ENCODE measurements at places on chromosomes 4 and X.

GRCh38 chr4:35939751-35940150 lies 304.6 kb downstream of the ARAP2 start:
- DNase-seq, result no peak

DNA sequence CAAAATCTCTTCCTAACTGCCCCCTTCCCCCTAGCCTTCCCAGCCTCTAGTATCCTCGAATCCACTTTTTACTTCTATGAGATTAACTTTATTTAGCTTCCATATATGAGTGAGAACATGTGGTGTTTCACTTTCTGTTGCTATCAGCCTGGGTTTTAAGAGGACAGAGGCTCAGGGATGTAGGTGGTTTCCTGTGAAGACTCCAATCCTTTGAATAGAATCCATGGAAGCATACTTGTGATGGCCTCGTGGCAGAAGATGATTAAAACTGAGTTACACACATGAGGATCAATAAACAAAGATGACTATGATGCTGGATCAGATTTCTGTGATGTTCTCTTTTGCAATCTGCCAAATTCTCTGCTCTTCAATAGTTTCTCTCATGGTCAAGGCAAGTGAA lies 29.8 kb downstream of the CD99L2 start:
- no peak for DNase-seq

GRCh38 chr4:165379678-165380064 lies 863 bp downstream of the CPE start:
- no peak for DNase-seq

DNA sequence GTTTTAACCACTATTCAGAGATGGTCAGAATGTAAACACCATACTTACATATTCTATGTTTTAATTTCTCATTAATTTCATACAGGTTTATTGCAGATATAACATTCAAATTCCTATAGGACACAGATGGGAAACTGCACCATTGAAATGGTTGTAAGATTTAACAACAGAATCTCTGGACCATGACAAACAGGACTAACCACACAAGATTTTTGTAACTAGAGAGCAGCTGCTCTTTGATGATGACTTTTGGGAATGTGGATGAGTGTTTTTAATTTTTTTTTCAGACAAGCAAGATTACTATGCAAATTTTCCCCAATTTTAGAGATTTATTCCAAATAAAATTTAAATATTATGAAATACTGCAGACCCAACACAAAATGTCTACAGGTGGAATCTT lies 610.2 kb downstream of the PCDH18 start:
- DNase-seq, result no peak

DNA sequence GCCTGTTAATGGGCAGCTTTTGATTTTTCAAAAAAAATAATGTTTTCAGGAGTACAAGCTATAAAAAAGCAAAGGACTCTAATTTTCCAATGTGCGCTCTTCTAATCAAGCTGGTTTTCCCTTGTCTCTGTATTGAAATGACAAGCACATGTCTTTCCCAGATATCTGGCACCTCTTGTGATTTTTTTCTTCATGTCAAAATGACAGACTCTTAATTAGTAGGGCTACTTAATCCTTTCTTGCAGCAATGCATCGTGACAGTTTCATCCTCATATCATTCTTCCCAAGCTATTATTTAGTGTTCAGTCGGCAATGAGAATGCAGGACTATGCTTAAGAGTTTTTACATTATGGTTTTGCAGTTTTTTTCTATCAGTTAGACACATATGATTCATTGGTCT lies 139.5 kb downstream of the MAGEC1 start:
- DNase-seq, result no peak

- DNase-seq, result no peak
Observed at GRCh38 chr4:171588764-171589163, 224.4 kb upstream of the GALNTL6 start.

DNA sequence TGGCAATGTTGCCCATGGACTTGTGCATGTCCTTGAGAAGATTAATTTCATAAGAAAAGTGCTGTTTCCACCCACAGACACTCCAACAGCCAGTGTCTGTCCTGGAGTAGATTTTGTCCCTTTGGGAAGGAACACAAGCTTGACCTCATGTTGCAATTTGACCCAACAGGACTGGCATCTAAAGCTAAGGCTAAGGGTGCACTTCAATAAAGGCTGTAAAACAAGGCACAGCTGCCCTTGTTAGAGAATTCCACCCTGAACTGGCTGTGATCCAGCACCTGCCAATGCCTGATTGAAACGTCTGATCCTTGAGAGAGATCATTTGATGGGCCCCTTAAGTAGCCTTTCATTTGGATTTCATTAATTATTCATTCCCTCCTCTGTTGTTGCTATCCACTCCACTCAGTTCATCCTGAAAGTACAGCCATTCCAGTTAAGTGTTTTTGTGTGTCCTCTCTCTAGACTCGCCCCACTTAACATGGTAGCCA lies 56.2 kb downstream of the CD99L2 start:
- no peak for DNase-seq
